Inflammatory macrophage treated with lipopolysaccharide for 4 hours (primary cell): ENCODE measurements at places on chromosomes 3 and 15.

DNA sequence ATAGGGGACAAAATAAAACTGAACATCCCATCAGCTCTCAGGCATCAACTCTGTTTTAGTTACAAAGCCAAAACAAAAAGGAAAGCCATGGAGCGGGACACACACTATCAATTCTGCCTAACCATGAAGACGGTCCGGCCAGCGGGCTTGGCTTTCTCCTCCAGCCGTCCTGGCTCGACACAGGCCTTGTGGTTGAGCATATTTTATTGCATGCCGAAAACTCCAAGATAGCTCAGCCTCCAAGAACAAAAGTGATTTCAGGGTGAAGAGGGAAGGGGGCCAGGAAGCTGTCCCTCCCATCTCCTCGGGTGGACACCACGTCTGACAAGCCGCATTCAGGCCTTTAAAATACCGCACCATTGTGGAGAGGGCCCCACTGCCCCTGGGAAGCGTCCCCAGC is 31.2 kb downstream of the WNT5A start:
- no peak for DNase-seq

GRCh38 chr15:55353025-55353424 is 34.0 kb downstream of the PIGB start:
- DNase-seq = no peak

DNA sequence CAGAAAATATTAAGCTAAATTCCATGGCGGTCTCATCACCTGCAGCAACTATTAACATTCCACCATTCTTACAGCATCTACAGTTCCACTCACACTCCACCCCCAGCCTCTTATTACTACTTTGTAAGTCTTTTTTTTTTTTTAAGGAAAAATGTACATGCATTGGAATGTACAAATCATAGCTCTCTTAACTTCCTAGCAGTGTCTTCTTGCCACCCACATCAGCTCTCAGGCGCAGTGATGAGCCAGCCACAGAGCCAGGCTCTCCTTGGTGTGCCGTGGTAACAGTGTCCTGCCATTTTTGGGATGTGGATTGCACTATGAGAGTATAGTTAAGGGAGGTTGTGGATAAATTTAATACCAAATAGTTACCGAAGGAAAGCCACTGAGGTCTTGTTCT is 17.8 kb downstream of the ABHD17C start:
- DNase-seq = no peak

DNA sequence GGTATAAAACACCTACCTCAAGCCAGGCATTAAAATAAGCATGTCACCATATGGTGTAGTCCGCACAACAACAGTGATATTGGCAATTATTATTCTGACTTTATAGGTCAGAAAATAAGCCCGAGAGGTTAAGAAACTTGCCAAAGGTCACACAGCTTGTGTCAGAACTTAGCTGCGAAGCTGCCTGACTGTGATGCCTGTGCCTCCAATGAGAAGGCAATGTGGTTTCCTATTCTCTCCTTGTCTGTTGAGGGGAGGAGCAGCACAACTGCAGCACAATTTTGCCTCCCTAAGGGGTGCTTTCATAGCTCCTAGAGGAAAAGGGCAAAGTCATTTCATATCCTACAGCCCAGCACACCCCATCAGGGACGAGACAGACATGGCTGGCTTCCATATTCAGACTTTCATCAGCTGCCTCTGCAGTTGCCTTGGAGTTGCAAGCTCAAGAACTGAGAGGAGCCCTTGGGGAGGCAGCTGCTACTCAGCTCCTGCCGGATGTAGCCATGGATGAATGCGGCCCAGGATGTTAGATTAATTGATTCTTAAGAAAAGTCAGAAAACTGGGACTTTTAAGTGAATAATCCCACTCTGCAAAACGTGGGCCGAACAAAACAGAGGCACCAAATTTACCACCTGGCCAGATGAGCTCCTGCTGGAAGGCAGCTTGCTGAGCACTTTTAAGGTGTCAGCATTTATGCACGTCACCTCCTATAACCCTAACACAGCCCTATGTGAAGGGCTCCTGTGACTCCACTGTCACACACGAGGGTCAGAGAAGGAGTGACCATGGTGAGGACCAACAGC is 38.5 kb downstream of the MYO5C start:
- no peak for DNase-seq

- DNase-seq = peak; percentile 0
These were observed 535.1 kb downstream of the NLGN1 start for GRCh38 chr3:173932624-173933023.

DNA sequence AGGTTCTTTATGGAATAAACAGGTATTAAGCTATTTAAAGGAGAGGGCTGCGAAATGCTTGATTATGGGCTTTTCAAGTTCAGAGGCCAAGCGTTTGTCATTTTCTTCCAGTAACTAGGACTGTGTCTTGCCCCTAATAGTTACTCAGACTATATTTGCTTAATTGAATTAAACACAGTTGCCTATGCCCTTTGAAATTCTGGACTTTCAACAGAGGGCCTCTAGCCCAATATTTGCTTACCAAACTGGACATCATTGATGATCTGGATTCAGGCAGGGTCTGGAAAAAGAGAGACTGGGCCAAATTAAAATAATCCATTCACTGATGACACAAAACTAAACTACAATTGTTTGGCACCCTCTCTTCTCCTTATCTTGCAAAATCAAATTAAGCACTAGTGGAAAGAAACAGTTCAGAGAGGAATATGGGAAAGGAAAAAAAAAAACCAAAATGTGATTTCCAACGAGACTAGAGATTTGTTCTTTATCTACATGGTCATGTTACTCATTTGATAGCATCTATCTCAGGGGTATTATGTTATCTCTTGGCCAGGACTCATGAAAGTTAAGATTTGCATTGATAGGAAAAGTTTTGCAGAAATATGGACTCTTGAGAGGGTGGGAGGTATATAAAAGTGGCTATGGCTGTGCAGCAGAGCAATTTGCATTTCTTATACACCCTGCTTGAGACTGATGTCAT is 75.1 kb upstream of the TSEN2 start:
- no peak for DNase-seq

- DNase-seq = no peak
These were observed 230.2 kb downstream of the P3H2 start for GRCh38 chr3:189890496-189890895.

DNA sequence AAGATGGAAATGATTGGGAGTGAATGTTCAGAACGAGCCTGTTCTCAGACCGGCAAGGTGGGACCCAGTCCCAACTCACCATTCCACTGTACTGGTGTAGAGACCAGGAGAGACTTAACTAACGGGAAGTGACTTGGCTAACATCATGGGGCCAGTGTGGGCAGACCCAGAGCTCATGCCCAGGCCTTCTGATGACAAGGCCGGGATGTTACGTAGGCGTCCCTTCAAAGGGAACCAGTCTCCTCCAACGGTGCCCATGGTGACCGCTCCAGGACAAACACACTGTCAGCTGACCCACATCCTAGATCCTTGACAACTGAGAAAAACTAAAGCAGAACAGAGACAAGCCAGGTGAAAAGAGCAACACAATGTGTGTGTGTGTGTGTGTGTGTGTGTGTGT is 128.4 kb upstream of the HACD2 start:
- DNase-seq = peak; percentile 80

- DNase-seq = peak; percentile 81
These were observed 20.4 kb downstream of the RARRES1 start for GRCh38 chr3:158711886-158712285.

DNA sequence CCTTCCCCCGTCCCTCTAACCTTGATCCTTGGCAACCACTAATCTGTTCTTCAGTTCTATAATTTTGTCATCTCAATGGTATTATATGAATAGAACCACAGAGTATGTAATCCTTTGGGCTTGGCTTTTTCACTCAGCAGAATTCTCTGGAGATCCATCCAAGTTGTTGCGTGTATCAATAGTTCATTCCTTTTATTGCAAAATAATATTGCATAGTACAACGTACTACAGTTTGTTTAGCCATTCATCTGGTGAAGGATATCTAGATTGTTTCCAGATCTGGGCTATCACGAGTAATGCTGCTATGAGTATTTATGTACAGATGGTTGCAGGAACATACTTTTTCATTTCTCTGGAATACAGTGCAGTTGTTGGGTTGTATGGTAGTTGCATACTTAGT is 76.2 kb downstream of the PLXNA1 start:
- DNase-seq = no peak

GRCh38 chr3:13461169-13462124 is 18.7 kb upstream of the HDAC11 start:
- DNase-seq = peak; percentile 31

DNA sequence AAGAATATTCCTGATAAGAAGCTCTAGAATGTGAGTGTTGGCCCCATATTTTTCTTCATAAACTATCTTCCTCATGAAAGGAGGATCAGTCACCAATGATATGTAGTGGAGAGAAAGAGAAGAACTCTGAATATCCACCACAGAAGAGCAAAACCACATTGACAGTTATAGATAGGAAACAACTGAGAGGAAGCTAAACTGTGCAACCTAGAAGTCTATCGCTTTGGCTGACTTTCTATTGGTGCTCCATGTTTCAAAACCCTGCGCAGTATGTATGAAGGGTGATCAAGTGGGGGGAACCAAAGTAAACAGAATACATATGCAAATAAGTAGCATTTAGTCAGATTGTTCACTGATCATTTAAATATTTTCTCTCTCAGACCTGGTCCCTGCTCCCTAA is 41.0 kb upstream of the ZNF280D start:
- no peak for DNase-seq

- DNase-seq = no peak
These were observed 672 bp upstream of the KY start for GRCh38 chr3:134651347-134652041.

DNA sequence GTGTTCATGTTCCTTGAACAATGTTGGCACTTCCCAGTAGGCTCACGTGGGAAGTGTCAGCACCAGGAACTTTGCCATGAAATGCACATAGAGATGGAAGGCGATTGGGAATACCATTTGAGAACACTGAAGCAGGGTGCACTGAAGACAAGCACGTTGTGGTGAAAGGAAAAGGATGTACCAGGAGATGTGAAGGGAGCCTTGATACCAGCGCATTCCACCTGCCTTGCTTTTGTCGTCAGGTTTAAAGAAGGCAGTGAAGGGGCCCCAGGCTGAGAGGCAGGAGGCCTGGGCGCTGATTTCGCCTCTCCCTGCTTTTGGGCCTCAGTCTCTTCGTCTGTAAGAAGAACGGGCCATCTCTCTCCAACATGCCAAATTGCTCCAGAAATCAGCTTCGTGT is 194.5 kb upstream of the HES1 start:
- no peak for DNase-seq

GRCh38 chr15:51262463-51262862 is 75.9 kb downstream of the CYP19A1 start:
- DNase-seq = peak; percentile 66

DNA sequence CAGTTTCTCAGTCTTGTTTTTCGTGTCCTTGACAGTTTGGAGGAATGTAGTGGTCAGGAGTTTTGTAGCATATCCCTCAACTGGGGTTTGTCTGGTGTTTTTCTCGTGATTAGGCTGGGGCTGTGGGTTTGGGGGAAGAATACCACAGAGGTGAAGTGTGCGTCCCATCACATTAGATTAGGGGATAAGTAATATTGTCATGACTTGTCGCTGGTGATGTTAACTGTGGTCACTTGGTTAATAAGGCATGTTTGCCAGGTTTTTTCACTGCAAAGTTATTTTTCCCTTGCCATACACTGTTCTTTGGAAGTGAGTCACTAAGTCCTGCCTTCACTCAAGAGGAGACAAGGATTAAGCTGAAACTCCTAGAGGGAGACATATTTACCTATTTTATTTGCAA is 39.1 kb downstream of the PAK2 start:
- DNase-seq = no peak

- peak; percentile 54 for DNase-seq
These were observed 69.0 kb upstream of the HRH1 start for GRCh38 chr3:11085093-11085840.

GRCh38 chr3:107985496-107985895 is 105.3 kb downstream of the CD47 start:
- DNase-seq = peak; percentile 95

DNA sequence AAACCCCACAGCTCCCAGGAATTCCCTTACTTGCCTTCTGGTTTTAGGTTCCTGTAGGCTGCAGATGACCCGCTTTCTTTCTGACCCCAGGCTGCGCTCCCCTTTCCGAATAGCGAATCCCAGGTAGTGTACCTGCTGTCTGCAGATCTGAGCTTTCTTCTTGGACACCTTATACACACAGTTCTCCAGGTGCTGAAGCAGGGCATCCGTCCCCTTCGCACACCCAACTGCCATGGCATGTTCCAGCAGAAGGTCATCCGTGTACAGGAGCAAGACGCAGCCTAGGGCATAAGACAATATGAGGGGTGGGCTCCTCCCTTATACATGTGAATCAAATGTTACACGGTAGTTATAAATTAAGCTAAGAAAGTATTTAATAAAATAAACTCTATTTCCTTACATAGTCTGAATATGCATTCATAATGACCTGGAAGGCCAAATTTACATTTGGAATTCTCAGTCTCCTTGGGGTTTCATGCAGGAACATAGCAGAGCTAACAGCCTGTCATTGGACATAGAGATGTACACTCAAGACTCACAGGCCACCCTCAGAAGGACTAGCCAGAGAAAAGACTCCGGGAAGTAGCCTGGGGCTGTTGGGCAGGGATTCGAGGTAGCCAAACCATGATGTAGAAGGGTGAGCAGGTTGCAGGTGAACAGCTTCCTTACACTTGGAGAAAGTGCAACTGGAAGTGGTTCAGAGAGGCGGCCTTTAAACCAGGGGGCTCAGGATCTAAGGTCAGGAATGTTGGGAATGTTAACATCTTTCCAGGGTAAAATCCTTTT is 8.2 kb upstream of the DNAAF4 start:
- no peak for DNase-seq

DNA sequence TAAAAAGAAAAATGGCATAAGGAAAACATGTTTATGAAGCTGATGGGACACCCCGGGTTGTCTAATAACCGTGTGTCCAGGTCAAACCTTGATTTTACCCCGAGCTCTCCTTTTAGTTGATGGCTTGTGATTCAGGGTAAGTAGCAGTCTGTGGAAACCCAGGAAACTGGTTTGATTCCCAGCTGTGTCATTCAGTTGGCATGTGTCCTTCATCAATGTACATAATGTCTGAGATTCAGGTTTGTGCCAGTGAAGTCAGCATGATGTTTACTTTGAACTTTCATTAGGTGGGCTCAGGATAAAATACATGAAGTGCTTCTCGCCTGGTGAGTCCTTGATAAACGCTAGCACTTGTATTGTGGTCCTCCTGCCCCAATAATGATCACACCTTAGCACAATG is 4.3 kb upstream of the COPG1 start:
- no peak for DNase-seq

GRCh38 chr15:94026458-94027304 is 204.7 kb upstream of the MCTP2 start:
- no peak for DNase-seq

- DNase-seq = no peak
These were observed 164.1 kb upstream of the CCDC54 start for GRCh38 chr3:107213044-107213669.

DNA sequence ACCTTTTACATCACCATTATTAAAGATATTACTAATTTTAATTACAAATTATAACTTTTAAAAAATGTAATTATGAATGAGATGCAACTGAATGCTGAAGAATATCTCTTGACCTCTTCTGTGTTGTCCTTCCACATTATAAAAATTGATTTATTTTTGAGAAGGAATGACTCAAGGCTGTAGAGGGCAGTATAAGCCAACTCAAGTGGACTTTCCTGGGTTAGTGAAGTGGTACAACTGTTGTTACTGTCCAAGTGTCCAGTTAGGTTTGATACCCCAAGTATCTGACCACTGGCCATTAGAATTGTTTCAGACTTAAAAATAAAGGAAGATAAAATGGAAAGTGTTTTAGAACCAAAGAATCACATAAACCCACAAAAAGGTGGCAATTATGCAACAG is 51.9 kb downstream of the BBX start:
- DNase-seq = peak; percentile 54

- no peak for DNase-seq
These were observed 67.0 kb upstream of the GPR149 start for GRCh38 chr3:154496978-154497377.
